ENCODE measurements at places on chromosomes 2 and 18. TPM values are rescaled to one million over a fixed set of nuclear protein-coding genes. Genes with fewer than 3 reads are reported as not detected.

The CCL20 gene
- 0.65 TPM for total RNA-seq

The SMAD4 gene
- 113 TPM for total RNA-seq

The LCT gene
- total RNA-seq = not detected

The ADD2 gene
- total RNA-seq = not detected

The G6PC2 gene
- not detected for total RNA-seq

The SERPINB7 gene
- total RNA-seq = not detected

The AGPS gene
- total RNA-seq = 17.5 TPM

The SERPINB11 gene
- total RNA-seq = not detected

The NOSTRIN gene
- total RNA-seq = 0.18 TPM

The DSG2 gene
- total RNA-seq = 1.6 TPM

The TMEM247 gene
- not detected for total RNA-seq

The CABYR gene
- total RNA-seq = 2.0 TPM

The HOXD3 gene
- total RNA-seq = not detected

The CIB4 gene
- not detected for total RNA-seq

The TUBA4B gene
- not detected for total RNA-seq

The GAL3ST2 gene
- total RNA-seq = not detected

The MTERF4 gene
- total RNA-seq = 26.4 TPM

The SERPINB4 gene
- not detected for total RNA-seq

The CAPG gene
- total RNA-seq = 29.4 TPM

The POU3F3 gene
- not detected for total RNA-seq

The LRPPRC gene
- total RNA-seq = 31.2 TPM

The IL1A gene
- total RNA-seq = 0.18 TPM

The SNTG2 gene
- total RNA-seq = not detected

The GALNT14 gene
- total RNA-seq = not detected

The ANKRD23 gene
- 0.32 TPM for total RNA-seq

The RBKS gene
- 1.8 TPM for total RNA-seq

The DNPEP gene
- total RNA-seq = 89.3 TPM

The IL36B gene
- not detected for total RNA-seq

The SLC19A3 gene
- total RNA-seq = 2.2 TPM

The CFC1 gene
- not detected for total RNA-seq

The WDR54 gene
- total RNA-seq = 40.4 TPM

The ANKRD30BL gene
- total RNA-seq = not detected

The EGR4 gene
- total RNA-seq = not detected

The NT5C1B gene
- not detected for total RNA-seq

The ATG16L1 gene
- 15.4 TPM for total RNA-seq

The MRPS9 gene
- total RNA-seq = 13.9 TPM

The PKDCC gene
- total RNA-seq = 99.8 TPM

The B4GALT6 gene
- total RNA-seq = 2.0 TPM

Measured in cardiac atrium fibroblast (primary cell).